ENCODE measurements at places on chromosomes 1 and 21.
A peak's percentile ranks its signal among the peaks of the same experiment; 100 is the strongest.

- no peak for DNase-seq
These were observed 2.8 kb downstream of the PTPRU start for GRCh38 chr1:29239142-29239541.

- DNase-seq = no peak
These were observed 34.5 kb downstream of the LRRN2 start for GRCh38 chr1:204650911-204651570.

DNA sequence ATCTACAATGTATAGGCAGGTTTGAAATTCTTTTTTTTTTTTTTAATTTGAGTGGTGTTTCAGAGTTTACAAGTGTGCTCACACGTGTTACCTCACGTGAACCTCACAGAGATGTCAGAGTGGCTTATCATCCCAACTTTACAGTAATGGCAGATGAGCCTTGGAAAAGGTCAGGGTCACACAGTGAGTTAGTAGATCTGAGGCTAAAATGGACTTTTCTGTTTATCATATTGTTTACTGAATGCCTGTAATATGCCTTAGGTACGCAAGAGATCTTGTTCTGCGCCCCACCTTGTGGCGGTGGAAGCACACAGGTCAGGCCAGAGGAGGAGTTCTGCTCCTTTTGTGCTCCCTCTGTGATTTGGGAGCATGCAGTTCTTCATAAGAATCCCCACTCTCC lies 80.0 kb downstream of the DYRK1A start:
- no peak for DNase-seq

GRCh38 chr1:2279210-2279639 lies 51.1 kb downstream of the SKI start:
- DNase-seq = peak; percentile 93

DNA sequence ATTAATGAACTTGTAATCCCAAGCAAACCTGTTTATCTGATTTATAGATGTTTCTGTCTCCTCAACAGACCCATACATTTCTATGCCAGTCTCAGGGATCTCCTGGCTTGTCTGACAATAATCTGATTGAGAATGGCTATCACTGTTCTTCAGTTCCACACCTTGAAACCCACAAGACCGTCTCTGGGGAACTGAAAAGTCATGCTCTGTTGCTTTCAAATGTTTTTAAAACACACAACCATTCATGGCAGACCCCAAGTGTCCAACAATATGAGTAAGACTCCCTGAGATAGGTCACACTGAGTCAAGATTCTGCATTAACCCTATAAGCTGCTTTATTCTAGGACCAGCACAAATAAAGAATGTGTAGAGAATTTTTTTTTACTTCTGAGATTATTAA lies 611.2 kb upstream of the PLXNA2 start:
- no peak for DNase-seq

DNA sequence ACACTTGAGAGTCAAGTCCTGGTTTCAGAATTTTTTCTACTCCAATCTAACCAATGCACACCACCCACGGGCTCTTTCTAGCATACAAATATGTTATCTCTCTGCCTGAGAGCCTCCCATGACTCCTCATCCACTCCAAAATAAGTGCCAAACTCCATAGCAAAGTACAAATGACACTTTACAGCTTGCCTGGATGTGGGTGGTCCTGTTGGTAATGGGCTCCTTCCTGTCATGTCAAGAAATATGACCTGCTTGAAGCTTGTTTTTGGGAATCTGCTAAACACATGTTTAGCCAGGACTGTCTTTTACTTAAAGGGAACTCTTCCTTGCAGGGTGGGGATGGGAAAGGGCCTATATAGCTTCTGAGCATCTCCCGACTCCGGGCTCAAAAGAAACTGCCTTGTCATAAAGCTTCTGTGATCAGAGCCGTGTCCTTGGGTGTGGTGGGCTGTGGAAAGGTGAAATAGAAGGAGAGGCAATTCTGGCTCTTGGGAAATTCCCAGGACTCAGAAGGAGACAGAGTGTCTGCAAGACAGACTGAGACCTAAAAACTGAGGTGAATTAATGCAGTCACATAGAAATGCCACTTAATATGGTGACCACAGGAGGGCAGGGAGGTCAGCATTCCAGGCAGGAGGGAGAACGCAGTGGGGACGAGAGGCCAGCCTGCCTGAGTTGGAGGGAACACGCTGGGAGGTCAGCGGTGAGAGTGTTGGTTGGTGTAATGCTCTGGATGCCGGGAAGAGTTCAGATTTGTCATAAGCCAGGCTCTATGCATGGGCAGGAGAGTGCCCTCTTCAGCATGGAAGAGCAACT lies 6.1 kb upstream of the IGFN1 start:
- peak; percentile 31 for DNase-seq
